Activated CD8-positive, alpha-beta T cell treated with anti-CD3 and anti-CD28 coated beads for 36 hours (primary cell): ENCODE measurements at places on chromosomes 5 and 9. TPM values are rescaled to one million over a fixed set of nuclear protein-coding genes. Genes with fewer than 3 reads are reported as not detected.
A peak's percentile ranks its signal among the peaks of the same experiment; 100 is the strongest.

GRCh38 chr5:162227075-162227474, 159.5 kb downstream of the GABRG2 start:
- H3K27me3 ChIP-seq, result no peaks in the 10 kb centered on the region
- no peaks in the 10 kb centered on the region for H3K36me3 ChIP-seq
- H3K27ac ChIP-seq, result no peak overlapping the region

GRCh38 chr9:71791875-71792274, 23.6 kb upstream of the CEMIP2 start:
- H3K4me1 ChIP-seq, result peaks cover 53% of the 10 kb centered on the region
- H3K27ac ChIP-seq, result peak overlapping the region; percentile 17
- no peaks in the 10 kb centered on the region for H3K36me3 ChIP-seq
- no peaks in the 10 kb centered on the region for H3K27me3 ChIP-seq
- DNase-seq, result no peak

DNA sequence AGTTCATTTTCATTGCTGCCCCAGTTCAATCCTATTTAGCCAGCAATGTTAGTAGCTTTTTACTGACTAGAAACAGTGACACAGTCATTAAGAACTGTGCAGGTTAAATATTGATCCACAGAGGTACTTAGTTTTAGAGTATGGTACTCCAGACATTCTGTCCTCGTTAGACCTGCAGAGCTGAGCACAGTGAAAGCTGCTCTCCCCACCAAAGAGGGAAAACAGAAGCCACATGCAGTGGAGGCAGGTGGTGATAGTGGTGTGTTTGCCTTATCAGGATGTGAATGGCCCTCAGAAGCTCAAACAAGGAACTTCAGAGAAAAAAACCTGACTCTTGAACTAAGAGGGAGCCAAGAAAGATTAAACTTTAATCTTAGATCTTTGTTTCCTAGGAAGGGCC, 75.5 kb downstream of the UNC13B start:
- H3K27ac ChIP-seq, result no peak overlapping the region
- H3K4me3 ChIP-seq, result no peak overlapping the region
- H3K36me3 ChIP-seq, result no peaks in the 10 kb centered on the region
- no peak for DNase-seq

Gene RANBP17
- total RNA-seq, result not detected

DNA sequence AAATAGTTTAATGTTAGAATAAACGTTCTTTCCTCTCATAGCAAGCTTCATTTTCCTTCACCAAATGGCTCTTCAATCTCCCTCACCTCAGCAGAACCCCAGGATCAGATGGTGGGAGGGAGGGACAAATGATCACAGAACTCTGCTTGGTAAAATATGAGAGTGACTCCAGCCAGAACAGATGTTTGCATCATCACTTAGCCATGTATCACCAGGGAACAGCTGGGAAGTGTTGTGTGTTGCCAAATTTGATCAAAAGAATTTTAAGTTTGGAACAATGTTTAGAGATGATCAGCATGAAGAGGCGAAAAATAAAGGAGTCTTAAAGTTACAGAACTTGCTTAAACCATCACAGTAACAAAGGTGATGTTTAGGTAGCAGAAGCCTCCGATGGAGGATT, 115.7 kb downstream of the FRMD3 start:
- no peaks in the 10 kb centered on the region for H3K36me3 ChIP-seq
- no peak overlapping the region for H3K27ac ChIP-seq
- no peaks in the 10 kb centered on the region for H3K27me3 ChIP-seq
- no peak for DNase-seq

GRCh38 chr5:1197876-1198666, 3.3 kb upstream of the SLC6A19 start:
- DNase-seq, result no peak
- H3K27ac ChIP-seq, result no peak overlapping the region
- H3K4me3 ChIP-seq, result no peak overlapping the region

Gene TMEM171
- not detected for total RNA-seq

Gene CD72
- 15.5 TPM for total RNA-seq

DNA sequence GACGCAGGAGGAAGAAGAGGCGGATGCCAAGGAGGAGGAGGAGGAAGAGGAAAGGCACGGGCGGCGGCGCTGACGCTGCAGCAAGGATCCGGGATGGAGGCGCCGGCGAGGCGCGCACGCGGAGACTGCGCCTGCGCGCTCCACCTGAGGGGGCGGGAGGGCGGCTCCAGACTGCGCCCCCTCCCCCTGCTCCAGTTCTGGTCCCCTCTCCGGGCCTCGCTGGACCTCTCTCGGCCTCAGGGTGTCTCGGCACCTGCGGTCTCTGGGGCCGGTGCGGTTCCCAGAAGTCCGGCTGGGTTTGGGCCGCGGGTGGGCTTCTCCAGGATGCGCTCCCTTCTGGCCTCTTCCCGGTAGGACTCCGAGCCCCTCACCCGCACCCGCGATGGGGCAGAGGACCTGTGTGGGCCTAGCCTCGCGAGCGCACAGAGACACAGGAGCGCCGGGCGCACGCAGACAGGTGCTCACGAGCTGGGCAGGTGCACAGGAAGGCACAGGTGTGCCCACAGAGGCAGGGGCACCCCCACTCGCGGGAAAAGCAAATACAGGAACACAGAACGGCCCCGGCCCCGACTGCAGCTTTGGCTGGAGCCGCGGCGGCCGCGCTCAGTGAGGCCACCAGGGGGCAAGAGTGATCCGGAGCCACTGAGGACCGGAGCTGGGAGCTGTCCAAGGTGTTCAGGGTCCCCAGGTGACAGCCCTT, at the start of gene NPDC1:
Gene NPDC1 (minus strand): TSS at position 90 of the 700 bp plus-strand sequence. CDS start 188 bp downstream, outside the sequence.
- H3K4me3 ChIP-seq, result peak within 1 kb of the TSS; percentile 63
- H3K27me3 ChIP-seq, result peaks cover 42% of the 10 kb centered on the region
- H3K36me3 ChIP-seq, result no peaks in the 10 kb centered on the region
- H3K27ac ChIP-seq, result no peak within 1 kb of the TSS
- peaks cover 10% of the 10 kb centered on the region for H3K4me1 ChIP-seq

Gene FOXD1
- total RNA-seq, result 0.99 TPM

- H3K27me3 ChIP-seq, result no peaks in the 10 kb centered on the region
- H3K27ac ChIP-seq, result no peak overlapping the region
- no peaks in the 10 kb centered on the region for H3K36me3 ChIP-seq
- no peak for DNase-seq
- no peak overlapping the region for H3K4me3 ChIP-seq
Observed at GRCh38 chr5:170182491-170182890, 50.3 kb upstream of the C5orf58 start.

Gene ENDOG
- total RNA-seq, result 23.9 TPM

GRCh38 chr9:37503736-37504135, 18.0 kb downstream of the POLR1E start:
- peak; percentile 42 for DNase-seq
- no peak overlapping the region for H3K4me3 ChIP-seq
- peaks cover 55% of the 10 kb centered on the region for H3K36me3 ChIP-seq
- no peaks in the 10 kb centered on the region for H3K27me3 ChIP-seq
- peaks cover 17% of the 10 kb centered on the region for H3K4me1 ChIP-seq
- H3K27ac ChIP-seq, result peak overlapping the region; percentile 64

DNA sequence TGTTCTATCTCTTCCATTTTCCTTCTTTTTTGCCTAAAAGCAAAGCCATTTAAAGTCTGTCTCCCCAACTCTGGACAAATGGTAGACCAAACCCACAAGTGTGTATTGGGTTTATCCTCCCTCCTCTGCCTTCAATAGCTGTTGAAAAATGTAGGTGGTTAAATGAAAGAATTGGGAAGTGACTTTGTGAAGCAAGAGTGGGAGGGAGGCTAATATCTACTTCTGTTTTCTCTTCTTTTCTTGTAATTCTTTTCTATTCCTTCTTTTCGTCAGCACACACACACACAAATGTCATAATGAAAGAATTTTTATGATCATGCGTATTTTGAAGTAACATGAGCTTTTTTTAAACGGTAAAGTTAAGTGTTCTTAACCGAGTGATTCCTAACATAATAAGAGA, 3.8 kb downstream of the CCDC152 start:
- no peaks in the 10 kb centered on the region for H3K36me3 ChIP-seq
- no peak overlapping the region for H3K4me3 ChIP-seq
- peaks cover 3% of the 10 kb centered on the region for H3K27me3 ChIP-seq
- no peak for DNase-seq
- H3K27ac ChIP-seq, result no peak overlapping the region

Gene SARDH
- total RNA-seq, result 5.5 TPM
